Activated CD4-positive, alpha-beta T cell treated with anti-CD3 and anti-CD28 coated beads, Interleukin-10, Interleukin-2, amounts not matched to agents 100 ng/mL and 50 ng/mL, durations not matched to agents 16 hours and 8 hours (primary cell): ENCODE measurements at places on chromosomes 3 and 15.

DNA sequence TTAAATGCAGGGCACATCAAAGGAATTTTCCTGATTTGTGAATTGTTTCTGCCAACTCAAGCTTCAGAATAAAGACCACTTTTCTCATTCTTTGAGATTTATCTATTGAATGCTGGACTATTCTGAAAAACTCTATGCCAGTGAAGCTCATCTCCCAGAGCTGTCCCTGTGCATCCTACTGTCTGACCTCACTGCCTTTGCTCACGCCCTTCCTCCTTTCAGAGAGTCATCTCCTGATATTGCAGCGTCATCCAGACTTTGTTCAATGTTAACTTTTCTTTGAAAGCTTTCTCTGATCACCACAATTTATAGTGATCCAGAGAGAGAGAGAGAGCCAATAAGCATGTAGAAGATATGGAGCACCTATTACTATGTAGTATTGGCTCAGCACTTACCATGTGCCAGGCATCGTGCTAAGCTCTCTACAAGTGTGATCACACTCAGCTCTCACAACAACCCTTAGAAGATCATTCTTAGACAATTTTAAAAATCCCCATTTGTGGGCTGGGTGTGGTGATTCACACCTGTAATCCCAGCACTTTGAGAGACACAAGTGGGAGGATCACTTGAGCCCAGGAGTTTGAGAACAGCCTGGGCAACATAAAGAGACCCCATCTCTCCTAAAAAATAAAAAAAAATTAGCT lies 30.2 kb upstream of the TLE3 start:
- no peak for DNase-seq

- DNase-seq: no peak
Observed at GRCh38 chr3:8164145-8164544, 337.5 kb upstream of the LMCD1 start.

- no peak for DNase-seq
Observed at GRCh38 chr15:40042791-40043320, 3.9 kb upstream of the SRP14 start.

DNA sequence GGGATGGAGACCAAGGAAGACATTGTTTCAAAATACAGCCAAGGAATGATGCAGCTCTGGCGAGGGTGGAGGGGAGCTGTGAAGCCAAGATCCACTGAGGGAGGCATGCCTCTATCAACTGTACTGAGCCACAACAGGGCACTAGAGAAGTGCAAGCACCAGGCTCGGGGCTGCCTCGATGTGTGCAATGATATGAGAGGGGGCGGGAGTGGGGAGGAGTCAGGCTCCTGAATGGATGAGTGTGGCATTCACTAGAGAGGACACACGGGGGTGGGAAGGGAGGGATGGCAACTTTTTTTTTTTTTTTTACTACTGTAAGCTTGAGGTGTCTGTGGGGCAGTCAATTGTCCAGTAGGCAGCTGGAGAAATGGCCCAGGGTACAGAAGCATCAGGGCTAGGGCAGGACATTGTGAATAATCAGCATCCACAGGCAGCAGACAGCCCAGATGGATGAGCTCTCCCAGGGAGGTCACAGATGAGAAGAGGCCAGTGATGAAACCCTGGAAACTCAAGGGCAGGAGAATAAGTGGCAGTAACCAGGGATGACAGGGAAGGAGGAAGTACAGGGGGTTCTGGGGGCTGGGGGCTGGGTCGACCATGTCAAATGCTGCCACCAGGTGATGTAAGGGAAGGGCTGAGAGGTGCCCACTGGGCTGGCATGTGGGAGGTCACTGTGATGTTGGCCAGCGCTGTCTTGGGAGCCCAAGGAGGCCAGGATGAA lies 5.9 kb downstream of the STOML1 start:
- DNase-seq: no peak

DNA sequence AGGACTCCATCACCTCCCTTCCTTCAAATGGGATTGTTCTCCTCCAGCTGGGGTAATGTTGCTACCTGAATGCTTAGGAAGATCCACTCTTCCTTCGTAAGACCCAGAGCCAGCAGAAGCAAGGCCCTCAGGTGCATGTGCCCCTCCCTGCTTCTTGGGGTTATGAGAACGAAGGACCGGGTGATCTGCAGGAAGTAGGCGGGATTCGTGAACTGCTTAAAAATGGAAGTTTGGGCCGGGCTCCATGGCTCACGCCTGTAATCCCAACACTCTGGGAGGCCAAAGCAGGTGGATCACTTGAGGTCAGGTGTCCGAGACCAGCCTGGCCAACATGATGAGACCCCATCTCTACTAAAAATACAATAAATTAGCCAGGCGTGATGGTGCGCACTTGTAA lies 8.0 kb downstream of the TLR9 start:
- no peak for DNase-seq

GRCh38 chr3:107993771-107994170 lies 97.1 kb downstream of the CD47 start:
- no peak for DNase-seq

DNA sequence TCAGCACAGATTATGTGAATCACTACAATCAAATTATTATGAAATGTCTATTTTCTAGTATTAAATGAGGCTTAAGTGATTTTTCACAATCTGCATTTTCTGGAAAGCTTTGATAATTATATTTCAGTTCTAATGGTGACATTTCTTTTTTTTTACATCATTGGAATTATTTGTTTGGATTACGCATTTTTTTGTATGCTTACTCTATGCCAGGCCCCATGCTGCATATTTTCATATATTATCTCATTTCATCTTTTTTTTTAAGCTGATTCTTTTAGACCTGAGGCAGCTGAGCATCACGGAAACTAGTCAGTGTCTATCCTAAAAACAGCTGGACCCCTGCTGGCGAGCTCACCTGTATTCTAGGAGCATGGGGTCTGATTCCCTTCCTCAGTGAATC lies 31.1 kb downstream of the SLCO3A1 start:
- DNase-seq: no peak
